Left renal cortex interstitium (tissue), 4 donors: ENCODE measurements at places on chromosomes 4 and X. TPM values are rescaled to one million over a fixed set of nuclear protein-coding genes. Genes with fewer than 3 reads are reported as not detected.

ANKRD50 gene
- polyA plus RNA-seq: 41.7 TPM

RNF212 gene
- 14.6 TPM for polyA plus RNA-seq

CLTRN gene
- 19.4 TPM for polyA plus RNA-seq

NEUROG2 gene
- polyA plus RNA-seq: not detected

FDCSP gene
- 1.6 TPM for polyA plus RNA-seq
